ENCODE measurements at places on chromosomes 2 and 18.

- DNase-seq = no peak
Observed at GRCh38 chr2:179595284-179595683, 266.1 kb downstream of the ZNF385B start.

DNA sequence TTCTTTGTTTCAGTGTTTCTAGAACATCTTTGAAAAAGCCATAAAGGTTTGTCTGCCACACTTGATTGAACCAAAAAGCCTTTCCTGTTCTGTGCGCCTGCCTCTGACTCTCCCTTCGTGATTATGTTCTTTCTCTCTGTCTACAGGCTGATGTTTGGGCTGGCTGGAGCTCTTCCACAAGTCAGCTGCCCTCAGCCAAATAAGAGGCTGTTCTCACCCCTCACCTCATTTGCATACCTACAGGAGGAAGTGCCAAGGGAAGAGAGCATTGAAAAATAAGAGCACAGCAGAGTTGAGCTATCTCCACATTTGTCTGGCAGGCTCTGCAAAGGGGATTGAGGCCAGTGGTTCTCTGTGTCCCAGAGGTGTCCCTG lies 15.8 kb downstream of the INPP5D start:
- no peak for DNase-seq

- no peak for DNase-seq
Observed at GRCh38 chr2:185793532-185794345, 55.1 kb downstream of the FSIP2 start.

DNA sequence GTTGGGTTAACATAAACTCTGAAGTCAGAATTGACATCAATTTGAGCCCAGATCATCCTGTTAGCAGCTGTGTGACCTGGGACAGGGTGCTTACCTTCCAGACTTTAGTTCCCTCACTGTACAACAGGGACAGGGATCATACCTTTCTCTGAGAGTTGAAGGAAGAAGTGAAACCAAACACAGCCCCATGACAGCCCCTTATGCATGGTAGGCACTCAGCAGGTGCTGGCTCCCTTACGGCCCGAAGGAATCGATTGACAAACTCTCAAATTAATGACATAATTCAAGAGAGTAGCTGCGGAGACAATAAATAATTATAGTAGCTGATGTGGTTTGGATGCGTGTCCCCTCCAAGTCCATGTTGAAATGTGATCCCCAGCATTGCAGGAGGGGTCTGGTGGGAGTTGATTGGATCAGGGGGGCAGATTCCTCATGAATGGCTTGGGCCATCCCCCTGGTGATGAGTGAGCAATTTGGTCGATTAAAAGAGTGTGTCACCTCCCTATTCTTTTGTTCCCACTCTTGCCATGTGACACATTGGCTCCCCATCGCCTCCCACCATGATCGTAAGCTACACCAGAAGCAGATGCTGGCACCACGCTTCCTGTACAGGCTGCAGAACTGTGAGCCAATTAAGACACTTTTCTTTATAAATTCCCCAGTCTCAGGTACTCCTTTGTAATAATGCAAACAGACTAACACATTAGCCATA lies 72.4 kb downstream of the ODC1 start:
- no peak for DNase-seq

DNA sequence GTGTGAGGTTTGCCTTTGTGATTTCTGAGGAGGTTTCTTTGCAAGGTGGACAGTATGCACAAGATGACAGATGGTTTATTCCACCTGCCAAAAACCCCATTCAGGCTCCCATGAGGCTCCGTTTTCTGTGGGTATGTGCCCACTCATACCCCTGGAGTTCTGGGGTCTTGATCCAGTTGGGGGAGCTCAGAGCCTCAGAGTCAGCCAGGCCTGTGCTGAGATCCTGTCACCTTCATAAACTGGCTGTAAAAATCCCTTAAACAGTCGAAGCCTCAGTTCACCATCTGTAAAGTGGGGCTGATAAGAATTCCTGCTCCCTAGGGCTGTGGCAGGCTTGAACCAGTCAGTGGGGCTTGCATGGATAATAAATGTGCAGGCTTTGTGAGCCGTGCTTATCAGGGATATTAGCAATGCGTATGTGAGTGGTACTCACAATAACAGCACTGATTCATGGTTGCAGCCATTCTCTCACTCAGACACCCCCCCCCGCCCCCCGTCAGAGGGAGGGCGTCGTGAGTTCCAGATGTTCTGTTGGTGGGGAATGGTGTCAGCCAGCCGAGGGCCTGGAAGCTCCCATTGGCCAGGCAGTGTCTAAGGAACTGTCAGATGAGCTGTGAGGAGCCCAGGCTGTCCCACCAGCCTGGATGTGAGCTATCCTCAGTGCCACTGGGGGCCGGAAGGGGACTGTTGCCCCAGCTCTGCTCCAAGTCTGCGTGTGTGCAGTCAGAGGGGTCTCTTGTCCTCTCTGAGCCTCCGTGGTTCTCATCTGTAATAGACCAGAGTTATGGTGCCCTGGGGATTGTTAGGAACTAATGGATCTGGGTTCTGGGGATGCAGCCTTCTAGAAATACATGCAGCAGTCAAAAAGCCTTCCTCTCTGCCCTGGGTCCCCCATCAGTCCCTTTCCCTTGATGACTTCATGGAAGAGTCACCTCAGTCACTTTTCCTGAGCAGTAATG lies 51.7 kb downstream of the KCNIP3 start:
- DNase-seq = no peak

DNA sequence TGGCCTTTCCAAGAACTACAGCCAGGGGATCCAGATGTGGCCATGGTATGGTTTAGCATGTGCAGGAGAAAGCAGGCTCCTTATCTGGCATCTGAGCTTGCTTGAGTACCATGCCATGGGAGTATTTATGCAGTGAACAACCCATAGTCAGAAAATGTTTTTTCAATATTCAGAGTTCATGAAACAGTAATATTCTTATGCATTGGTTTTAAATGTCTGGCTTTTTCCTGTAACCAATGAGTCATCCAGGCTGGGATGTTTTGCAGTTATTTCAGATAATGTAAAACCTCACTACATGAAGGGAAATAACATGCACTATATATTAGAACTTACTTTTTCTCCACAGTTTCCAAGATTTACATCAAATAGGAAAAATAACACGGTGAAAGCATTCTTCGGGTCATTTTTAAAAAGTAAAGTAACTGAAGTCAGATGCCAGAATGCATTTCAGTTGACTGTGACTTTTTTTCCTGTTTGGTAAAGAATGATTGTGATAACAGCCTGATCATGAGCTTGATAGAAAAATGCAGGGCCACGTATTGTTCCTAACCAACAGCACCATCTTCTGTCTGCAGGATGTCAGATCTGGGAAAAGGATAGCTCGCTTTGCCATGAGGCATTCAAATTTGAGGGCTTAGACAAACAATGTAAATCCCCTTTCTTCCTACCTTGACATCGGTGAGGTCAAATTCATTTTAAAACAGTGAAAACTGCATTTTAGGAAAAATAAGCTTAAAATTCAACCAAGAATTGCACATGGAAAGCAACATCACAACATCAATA lies 152.8 kb downstream of the DSC3 start:
- no peak for DNase-seq

DNA sequence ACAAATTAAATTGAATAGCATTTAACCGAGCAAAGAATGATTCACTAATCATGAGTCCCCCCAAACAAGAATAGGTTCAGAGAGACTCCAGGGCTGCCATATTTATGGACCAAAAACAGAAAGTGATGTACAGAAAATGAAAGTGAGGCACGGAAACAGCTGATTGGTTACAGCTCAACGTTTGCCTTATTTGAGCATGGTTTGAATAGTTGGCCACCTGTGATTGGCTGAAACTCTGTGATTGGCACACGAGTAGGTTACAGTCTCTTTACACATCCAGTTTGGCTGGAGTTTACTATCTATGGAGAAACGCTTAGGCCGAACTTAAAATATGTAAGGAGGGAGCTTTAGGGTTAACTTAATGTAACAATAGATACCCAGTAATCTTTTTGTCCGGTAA lies 27.0 kb upstream of the DPYSL5 start:
- DNase-seq = no peak

All from stimulated activated CD8-positive, alpha-beta memory T cell treated with anti-CD3 and anti-CD28 coated beads, Interleukin-4, amount 100 ng/mL, for 1 hour (primary cell).